Cortex of kidney (tissue), 1 donor: ENCODE measurements at places on chromosomes 7 and 10.

DNA sequence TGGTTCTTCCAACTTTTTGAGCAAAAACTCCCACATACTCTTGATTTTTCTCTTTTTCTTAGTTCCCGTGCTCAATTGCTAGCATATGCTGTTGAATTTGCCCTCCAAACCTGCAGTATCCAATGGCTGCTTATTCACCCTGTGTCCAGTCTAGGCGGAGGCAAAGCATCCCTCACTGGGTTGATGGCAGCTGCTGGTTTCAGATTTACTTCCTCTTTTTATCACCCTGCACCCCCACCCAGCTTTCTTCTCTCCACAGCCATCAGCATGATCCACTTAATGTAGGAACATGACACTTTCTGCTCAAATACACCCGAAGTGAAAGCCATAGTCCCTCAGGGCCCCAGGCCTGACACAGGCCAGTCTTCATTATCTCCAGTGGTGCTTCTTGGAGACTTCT is 87.6 kb upstream of the ADARB2 start:
- no peak for DNase-seq

- DNase-seq: no peak
Measured at GRCh38 chr10:58267713-58268453, at the start of gene IPMK. IPMK (minus strand) TSS chr10:58267894; CDS start chr10:58267611, 283 bp downstream.

- DNase-seq: no peak
Measured at GRCh38 chr7:114663502-114663901, 248.9 kb downstream of the FOXP2 start.

GRCh38 chr10:43407148-43407575 is 1.8 kb downstream of the HNRNPF start:
- DNase-seq: no peak

DNA sequence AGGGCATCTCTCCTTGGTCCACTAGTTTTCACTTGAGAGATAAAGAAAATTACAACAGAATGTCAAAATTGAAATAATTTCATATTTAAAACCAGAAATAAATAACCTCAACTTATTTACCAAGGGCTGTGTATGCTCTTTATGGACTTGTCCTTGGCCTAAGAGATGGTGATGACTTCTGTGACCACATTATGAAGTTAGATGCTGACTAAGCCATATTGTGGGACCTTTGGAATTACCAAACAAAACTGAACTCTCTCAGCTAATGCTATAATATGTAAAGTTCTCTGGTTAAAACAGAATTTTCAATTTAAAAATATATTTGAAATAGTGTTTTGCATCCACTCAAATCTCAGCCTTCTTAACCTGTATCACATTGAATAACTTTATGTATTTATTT is 38.9 kb downstream of the CALCR start:
- DNase-seq: no peak

- no peak for DNase-seq
Measured at GRCh38 chr7:138886501-138886917, 88.5 kb upstream of the ATP6V0A4 start.

DNA sequence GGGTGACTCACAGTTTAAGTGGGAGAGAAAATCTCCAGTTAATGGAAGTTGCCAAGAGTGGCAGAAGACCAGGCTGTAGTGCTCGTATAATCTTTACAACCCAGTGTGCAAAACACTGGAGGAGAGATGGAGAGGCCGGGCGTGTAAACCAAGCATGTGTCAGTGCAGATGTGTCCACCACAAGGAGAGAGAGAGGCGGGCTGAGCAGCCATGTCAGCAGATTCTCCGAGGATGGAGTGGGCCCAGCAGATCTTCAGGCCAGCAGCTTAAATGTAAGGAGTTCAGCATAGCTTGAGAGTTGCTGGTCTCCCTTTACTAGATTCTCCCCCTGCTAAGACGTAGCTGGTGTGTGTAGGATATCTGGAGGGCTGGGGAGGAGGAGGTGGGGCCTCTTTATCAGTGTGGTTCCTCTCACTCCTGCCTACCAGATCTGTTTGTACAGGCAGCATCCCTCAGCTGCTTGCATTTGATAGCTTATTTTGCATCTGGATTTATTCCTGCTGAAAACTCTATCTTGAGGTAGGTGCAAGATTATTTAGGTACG is 13.7 kb downstream of the BPGM start:
- no peak for DNase-seq

GRCh38 chr7:76998285-76998589 is 33.9 kb downstream of the SPDYE17 start:
- no peak for DNase-seq
